Stimulated activated CD4-positive, alpha-beta T cell treated with anti-CD3 and anti-CD28 coated beads, Interleukin-12 subunit alpha, Interleukin-12 subunit beta, amount 100 ng/mL, for 48 hours (primary cell): ENCODE measurements at places on chromosomes 1 and 21.

DNA sequence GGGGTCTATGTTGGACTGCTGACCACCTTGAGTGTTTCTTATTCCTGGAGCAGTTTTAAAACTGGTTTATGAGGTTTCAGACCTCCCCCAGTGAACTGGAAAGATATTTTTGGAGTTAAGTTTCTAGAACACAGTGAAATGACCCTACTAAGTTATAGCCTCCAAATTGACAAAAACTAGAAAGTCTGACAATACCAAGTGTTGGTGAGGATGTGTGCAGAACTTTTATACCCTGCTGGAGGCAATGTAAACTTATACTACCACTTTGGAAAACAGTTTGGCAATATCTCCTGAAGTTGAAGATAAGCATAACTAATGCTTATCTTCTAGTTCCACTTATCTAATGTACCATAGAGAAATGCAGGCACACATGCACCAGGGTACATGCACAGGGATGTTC is 10.4 kb downstream of the OLFML2B start:
- no peak for DNase-seq

DNA sequence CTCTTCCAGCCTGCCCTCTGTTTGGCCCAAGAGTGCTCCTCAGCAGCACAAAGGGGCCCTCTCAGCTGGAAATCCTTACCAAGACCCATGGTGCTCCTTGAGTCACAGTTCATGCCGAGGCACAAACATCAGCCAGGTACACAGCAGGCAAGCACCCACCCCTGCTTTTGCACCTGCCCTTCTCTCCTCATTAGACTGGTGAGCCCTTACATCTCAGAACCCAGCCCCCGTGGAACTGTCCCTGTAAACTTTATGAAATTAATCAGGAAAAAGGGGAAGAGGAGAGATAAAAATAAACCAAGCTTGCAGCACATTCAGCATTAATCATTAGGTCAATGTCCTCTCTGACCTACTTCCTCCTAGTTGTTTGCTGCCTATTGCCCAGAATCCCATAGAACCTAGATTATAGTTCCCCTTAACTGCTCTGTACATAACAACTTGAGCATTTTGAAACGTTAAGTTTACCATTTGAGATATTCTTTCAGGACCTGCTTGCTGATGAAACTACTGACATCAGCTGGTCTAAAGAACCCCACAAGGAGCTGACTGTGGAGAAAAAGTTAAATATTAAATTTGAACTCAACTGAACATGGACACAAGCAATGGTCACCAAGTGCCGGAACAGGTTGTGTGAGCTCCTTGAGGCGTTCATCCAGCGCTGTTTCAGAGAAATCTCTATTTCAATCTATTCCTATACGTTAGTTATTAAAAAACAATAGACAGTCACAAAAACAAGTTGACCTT is 738.4 kb downstream of the MATN1 start:
- no peak for DNase-seq

- no peak for DNase-seq
Observed at GRCh38 chr21:31203431-31204054, 140.5 kb downstream of the TIAM1 start.

GRCh38 chr1:235902677-235903542 is 36.2 kb upstream of the LYST start:
- DNase-seq: no peak

DNA sequence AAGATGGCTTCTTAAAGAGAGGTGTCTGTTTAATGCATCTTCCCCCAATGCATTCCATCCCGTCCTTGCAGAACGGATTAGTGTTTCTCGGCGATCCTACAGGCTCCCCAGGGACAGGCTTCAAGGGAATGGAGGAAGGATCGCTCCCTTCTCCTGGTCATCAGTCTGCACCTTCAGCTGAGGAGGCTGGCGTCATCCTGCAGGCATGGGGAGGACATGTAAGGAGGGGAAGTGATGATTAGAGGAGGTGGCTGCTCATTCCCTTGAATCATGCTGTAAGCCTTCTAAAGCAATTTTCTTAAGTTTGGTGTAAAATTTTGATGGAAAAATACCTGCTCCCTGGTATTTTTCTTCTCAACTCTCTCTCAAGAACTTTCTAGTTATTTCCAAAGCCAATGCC is 603.6 kb downstream of the NPHP4 start:
- no peak for DNase-seq

DNA sequence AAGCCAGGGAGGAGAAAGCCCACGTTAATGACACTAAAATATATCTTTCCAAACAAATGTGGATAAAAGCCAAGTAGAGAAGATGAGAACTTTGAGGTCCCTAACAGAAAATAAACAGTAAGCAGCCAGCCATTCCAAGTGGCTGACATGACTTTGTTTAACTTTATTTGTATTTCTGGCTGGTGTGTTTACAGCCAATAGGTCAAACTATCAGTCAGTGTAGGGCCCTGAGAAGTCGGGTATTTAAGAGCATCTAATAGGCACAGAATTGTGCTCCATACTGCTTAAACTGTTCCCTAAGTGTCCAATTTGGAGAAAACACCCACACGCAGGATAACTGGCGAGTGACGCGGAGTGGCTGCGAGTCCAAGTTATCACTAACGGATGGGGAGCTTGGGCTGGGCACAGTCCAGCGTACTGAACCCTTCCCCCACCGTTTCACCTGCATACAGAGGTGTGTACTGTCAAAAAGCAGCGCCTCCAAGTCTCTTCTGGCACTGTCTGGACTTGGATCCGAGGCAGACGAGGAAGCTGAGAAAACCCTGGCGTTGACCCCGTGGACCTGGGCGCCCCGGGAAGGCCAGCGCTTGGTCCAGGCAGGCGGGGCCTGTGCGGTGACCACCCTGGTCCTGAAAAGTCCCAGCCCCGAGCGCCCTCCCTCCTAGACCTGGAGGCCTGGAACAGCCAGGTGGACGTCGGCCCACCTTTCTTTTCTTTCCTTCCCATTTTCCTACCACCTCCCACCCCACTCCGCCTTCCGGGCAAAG is 662 bp upstream of the LGALS8 start:
- DNase-seq: no peak

DNA sequence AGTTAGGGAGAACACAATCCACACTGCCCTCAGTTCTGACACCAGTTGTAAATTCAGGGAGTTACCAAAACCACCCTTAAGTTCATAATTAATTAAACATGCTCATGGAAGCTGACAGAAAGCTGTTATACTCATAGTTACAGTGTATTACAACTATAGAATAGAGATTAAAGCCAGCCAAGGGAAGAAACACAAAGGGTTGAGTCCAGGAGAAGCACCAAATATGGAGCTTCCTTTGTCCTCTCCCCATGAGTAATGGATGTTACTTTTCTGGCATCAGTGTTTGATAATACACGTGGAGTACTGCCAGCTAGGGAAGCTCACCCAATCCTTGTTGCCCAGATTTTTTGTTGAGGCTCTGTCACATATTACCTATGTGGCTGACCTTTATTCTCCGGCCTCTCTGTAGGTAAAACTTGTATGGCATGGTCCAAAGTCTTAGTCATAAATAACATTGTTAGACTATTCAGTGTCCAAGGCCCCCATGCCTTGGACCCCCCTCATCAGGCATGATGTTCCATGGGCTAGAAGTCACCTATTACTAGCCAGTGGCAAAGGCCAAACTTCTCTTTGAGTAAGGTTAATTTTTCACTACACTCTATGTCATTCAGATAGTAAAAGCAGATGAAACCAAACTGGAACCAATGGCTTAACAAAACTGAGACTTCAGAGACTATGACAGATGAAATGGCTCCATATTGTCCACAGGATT is 175.7 kb downstream of the GPR52 start:
- no peak for DNase-seq

DNA sequence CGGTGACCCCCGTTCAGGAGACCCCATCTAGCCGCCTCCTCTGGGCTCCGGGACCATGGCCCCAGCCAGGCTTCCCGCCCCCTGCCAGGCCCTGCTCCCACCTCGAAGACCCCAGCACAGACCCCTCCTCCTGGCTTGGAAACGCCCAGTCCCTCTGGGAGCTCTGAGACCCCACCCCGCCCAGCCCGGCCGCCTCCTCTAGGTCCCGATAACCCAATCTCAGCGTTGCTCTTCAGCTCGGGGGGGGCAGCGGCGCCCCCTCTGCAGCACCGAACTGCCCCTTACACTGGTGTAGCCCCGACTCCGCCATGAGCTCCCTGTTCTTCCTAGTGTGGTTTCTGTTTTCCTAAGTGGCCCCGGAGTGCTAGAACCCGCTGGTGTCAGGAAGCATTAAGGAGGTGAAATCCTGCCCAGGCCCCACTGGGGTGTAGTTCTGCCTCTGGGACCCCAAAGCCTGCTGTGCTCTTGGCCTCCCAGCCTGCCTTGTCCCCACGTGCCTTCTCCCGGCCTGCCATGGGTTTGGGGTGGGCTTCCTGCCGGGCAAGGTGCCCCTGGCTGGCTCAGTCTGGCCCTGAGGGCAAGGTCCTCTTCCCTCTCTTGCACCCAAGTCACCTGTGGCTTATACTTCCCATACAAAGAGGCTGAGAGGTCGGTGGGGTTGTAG is 10.7 kb upstream of the MMEL1 start:
- DNase-seq: no peak

DNA sequence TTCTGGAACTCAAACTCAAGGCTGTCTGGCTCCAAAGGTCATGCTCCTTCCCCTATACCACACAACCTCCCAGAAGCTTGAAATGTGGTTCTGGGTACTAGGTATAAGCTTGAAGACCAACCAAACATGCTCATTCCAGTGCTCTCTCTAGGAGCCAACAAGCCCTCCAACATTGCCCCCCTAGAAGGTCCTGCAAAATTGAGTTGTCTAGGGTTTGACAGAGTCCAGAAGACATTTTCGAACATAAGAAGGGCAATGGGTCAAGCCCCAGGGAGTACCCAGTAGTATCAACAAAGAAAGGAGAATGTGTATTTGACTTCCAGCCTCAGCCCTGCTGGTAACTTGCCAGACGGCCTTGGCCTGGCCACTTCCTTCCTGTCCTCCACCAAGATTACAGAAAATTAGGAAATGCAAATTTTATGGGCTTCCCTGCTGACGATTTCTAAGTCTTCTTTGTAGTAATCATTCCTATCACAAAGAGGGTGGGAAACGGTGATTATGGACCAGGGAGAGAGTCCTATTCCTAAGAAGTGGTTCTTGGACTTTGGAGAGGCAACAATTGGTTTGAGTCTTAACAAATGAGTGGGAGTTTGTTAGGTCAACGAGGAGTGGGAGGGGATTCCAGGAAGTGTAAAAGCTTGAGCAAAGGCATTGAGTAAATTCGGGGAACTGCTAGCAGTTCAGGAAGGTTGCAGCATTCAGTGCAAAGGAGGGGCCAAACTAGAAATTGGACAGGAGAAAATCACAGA is 18.7 kb upstream of the SLAMF1 start:
- no peak for DNase-seq
